SHP77 (cell line): ENCODE measurements at places on chromosomes 11 and 22.

- DNase-seq = no peak
These were observed 32.5 kb upstream of the GRAMD4 start for GRCh38 chr22:46587492-46588278.

- no peak for DNase-seq
These were observed 6.2 kb upstream of the YPEL1 start for GRCh38 chr22:21741790-21742189.

- no peak for DNase-seq
These were observed 18.3 kb upstream of the SYT7 start for GRCh38 chr11:61598886-61599868.

DNA sequence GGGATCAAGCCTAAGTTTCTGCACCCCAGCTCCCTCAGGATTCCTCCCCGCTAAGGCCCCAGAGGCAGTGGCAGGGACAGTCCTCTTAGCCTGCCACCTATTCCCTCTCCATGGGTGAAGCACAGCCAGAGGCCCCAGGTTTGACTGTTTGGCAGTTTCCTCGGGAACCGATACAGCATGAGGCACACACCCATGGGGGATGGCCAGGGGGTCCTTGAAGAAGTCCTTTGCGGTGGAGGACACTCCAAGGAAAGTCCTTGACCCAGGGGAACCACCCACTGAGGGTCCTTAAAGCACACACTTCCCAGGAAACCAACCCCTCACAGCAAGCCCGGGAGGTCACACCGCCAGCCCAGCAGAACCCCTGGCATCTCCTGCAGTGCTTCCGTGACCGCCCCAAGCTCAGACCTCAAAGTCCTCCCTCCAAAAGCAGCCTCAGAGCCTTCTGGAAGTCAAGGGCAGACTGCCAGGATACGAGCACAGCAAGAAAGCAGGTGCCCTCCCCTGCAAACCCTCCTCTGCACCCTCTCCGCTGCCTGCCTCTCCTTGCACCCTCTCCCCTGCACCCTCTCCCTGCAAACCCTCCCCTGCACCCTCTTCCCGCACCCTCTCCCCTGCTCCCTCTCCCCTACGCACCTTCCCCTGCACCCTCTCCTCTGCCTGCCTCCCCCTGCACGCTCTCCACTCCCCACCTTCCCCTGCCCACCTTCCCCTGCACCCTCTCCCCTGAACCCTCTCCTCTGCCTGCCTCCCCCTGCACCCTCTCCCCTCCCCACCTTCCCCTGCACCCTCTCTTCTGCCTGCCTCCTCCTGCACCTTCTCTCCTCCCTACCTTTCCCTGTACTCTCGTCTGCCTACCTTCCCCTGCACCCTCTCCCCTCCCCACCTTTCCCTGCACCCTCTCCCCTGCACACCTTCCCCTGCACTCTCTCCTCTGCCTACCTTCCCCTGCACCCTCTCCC, 1.4 kb downstream of the SIGIRR start:
- no peak for DNase-seq

- peak; percentile 32 for DNase-seq
These were observed 765.4 kb downstream of the BRD1 start for GRCh38 chr22:49062155-49062801.

- no peak for DNase-seq
These were observed 44.1 kb upstream of the TP53I11 start for GRCh38 chr11:44994753-44995152.

- DNase-seq = no peak
These were observed 176.0 kb downstream of the WNT11 start for GRCh38 chr11:76030286-76030685.

DNA sequence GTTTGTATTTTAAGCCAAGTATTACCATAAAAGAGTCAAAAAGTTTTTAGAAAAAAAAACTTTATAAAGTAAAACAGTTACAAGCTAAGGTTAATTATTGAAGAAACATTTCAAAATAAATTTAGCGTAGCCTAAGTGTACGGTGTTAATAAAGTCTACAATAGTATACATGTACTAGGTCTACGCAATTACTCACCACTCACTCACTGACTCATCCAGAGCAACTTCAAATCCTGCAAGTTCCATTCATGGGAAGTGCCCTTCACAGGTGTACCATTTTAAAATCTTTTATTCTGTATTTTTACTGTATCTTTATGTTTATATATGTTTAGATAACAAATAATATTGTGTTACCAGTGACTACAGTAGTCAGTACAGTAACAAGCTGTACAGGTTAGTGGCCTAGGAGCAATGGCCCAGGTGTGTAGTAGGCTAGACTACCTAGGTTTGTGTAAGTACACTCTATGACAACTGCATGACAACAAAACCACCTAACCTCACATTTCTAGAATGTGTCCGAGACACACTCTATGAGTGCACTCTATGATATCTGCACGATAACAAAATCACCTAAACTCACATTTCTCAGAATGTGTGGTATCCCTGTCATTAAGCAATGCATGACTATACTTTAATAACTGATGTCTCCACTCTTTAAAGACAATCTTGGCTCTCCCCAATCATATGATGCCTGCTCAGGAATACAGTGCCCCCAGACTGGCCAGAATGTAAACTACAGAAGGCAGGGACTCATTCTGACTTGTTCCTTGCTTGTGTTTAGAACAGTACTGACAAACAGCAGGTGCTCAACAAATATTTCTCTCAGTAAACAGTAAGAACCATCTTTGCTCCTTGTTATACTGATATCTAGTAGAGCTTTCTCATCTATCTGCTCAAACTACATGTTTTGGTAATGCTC, 21.2 kb downstream of the KMT5B start:
- no peak for DNase-seq

- DNase-seq = no peak
These were observed 1.4 kb upstream of the TBC1D22A start for GRCh38 chr22:46761017-46761416.

- DNase-seq = no peak
These were observed 3.7 kb upstream of the HEPHL1 start for GRCh38 chr11:94017446-94017845.

DNA sequence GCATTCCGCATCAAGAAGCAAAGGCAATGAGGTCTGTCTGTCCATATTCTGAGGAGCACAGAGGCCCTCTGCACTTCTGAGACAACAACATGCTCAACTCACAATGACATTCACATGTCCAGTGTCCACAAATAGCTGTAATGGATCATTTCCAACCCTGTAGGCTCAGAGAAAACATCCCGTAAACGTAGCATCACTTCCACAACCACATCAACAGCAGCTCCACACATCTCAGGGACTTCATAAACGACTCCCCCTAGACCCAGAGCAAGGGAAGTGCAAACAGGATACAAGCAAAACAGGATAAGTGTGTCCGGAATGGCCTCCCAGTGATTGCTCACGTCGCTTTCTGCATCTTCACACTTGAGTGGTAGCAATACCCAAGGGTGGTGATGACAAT, 100.2 kb downstream of the SYN3 start:
- DNase-seq = no peak

- DNase-seq = no peak
These were observed 19.2 kb upstream of the MRGPRX1 start for GRCh38 chr11:18958221-18958910.

- no peak for DNase-seq
These were observed 172.6 kb downstream of the WNT11 start for GRCh38 chr11:76033699-76034098.

- DNase-seq = no peak
These were observed 59.0 kb downstream of the PPP2R1B start for GRCh38 chr11:111707039-111707690.

DNA sequence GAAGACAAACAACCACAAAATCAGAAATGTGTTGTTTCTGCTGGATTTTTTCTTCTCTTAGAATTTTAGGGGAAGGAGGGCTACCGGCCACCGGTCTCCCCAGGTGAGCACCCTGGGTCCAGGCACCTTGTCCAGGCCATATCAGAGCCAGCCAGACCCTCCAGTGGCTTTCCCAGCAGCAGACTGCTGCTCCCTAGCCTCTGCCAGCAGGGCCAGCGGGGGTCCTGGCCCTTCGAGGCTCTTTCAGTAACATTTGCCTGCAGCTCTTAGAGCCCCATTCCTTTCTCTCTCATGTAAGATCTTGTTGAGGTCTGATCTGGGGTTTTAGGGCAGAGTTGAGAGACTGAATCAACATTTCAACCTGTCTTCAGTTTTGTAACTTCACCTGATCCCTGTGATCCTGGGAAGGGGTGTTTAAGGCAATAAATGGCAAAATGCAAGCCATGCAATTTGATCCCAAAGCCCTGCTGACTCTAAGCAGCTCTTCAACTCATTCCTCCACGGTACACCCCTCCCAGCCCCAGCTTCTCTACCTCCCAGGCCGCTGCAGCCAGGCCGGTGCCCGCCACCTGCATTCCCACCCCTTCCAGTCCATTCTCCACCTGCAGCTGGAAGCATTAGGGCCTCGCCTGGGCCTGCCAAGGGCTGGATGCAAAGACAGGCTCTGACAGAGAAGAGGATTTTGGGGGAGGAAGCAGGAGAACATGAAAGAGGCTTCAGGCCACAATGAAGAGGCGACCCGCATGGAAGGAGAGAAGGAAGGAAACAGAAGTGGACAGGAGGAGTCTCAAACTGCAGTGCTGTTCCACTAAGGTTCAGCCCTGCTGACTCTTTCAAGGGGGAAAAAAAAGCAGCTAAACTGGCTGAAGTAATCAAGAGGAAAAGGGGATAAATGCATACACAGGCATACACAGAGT, 113.0 kb upstream of the FGF3 start:
- DNase-seq = no peak

- DNase-seq = no peak
These were observed 36.7 kb downstream of the CCDC90B start for GRCh38 chr11:83249445-83249844.

DNA sequence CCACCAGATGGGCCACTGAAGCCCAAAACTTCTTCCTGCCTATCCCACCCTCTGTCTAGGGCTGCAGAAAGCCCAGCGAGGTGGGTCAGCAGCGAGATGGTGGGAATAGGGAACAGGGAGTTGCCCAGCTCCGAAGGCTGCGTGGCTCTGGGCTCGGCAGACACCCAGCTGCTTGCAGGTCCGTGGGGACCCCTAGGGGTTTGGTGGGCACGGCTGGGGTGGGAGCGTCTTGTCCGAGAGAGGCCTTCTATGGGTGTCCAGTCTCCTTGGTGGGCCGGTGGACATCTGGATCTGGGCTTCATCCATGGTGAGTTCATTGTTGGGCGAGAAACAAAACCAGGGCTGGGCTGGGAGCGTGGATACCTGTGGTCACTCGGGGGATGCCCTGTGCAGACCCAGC, 1211.0 kb downstream of the BRD1 start:
- no peak for DNase-seq
